ENCODE measurements at places on chromosomes 2 and 18.

DNA sequence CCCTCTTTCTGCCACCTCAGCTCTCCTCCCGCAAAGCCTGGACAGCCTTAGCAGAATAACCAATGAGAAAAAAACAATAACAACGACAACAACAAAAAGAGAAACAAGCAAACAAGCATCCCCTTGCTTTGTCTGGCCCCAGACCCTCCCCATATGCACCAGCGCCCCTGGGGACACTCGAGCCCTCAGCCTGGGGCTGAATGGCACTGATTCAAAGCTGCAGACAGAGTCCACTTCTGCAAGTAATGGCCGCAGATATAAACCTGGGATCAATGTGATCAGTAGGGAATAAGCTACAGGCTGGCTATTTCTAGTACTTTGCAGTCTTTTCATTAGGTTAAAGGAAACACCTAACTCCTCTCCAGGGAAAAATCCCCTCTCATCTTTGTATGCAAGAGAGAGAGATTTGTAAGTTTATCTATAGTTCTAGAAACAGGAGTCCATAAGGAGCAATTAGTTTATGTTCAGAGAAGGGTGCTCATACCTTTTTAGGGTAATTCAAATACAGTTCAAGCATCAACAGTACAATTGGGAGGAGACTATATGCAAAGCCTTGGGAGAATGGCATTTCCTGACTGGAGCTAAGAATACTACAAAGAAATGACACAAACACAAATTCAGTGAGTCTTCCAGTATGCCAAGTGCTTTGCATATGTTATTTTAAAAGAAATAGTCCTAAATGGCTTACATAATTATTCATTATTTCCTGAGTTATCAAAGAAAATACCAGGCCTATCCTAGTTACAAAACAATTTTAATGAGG lies 122.3 kb upstream of the DDX18 start:
- DNase-seq: no peak

DNA sequence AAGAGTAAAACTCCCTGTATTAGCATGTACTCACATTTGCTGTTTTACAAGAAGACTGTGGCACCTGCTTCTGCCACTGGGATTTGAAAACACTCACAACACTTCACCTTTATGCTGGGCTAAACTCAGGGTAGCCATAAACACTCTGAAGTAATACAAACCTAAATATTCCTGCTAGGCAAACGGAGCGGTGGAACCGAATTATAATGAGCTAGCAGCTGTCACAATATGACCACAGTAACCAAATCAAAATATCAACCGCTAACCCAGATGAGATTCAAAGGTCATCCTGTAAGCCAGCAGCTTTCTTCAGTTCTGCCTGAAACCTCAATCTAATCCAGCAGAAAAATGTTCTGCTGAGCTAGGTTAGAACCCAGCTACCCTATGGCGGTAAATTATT lies 132.1 kb downstream of the TCF4 start:
- no peak for DNase-seq

DNA sequence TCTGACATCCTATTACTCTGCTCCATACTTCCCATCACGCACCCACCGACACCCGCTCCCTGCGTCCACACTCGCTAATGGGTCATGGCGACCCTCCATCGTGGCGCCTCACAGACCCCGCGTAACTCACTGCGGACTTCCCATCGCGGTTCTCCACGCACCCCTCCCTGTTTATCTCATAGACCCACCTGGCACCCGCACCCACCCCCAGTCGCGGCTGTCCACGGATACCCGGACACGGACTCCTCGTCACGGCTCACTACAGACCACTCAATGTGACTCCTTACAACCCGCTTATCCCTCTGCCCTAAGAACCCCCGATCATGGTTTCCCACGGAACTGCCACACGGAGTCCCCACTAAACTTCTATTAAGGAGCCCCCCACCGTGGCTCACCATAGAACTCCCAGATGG lies 458 bp downstream of the CXXC1 start:
- DNase-seq: no peak

- DNase-seq: no peak
These were observed 1073.4 kb upstream of the ZEB2 start for GRCh38 chr2:145593280-145593679.

DNA sequence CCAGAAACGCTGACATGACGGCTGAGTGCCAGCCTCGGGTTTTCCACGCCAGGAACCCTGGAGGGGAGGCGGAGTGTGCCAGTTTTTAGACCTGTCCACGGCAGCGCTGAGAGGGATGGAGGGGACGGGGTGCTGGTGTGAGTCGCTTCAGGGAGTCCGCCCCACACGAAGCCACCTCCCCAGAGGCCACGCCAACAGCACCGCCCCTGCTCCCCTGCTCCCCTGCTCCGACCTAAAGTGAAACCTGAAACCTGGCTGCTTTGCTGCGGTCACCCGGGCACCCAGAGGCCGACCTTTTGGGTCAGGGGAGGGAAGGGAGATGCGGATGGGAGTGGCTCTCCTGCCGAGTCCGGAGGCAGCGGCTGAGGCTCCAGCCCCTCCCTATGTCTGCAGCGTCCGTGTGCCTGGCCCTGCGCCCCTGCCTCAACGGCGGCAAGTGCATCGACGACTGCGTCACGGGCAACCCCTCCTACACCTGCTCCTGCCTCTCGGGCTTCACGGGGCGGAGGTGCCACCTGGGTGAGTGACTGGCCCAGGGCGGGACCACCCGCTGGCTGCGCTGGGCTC lies 38.1 kb downstream of the SNED1 start:
- no peak for DNase-seq

DNA sequence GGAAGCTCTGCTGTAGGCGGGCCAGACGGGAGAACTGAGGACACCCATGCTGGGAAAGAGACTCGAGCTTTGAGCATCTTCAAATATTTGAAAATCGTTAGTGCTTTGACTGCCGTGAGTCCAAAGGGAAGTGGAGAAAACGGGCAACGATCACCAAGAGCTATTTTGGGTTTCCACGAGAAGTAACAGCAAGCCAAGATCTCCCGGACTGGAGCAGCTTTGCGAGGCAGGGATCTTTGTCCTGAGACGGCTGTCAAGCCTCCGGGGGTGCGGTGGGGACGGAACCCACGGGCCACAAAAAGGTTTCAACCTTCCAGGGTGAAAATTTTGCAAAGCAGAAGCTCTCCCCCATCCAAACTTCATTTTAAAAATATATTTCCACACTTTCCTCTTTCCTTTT lies 195.8 kb downstream of the NDUFA10 start:
- DNase-seq: no peak

DNA sequence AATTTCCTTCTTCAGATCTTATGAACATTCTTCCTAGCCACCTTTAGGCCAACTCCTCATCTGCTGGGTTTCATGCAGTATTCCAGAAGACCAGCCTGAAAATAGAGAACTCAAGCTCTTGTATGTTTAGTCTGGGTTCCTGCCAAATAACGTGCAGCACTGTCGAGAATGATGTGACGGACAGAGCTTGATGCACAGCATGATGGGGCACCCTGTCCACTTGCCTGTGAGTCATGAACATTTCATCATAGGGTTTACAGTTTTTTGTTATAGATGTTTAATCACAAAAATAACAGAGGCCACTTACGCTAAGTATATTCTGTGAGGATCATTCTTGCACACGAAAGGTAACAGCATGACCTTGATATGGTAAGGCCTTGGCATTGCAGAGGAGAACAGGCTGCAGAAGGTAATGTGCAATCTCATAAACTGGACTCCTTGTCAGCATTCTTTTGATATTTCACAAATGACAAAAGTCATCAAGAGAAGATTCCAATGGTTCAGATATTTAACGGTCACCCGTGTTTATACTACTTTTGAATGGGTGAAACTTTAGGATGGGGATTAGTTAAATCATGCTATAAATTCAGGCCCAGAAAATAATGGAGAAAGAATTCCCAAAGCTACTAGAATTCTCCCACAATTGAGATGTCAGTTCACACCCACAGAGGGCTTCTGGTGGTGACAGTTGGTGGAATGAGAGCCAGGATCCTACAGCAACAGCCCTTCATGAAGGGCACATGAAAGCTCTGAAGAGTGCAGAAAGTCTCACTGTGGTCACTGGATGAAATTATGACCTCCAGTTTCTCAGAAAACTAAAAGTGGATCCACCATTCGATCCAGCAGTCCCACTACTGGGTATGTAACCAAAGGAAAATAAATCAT lies 396.1 kb upstream of the RAB12 start:
- DNase-seq: no peak

- DNase-seq: peak; percentile 44
These were observed 111.7 kb downstream of the BCL2 start for GRCh38 chr18:63207835-63208234.

DNA sequence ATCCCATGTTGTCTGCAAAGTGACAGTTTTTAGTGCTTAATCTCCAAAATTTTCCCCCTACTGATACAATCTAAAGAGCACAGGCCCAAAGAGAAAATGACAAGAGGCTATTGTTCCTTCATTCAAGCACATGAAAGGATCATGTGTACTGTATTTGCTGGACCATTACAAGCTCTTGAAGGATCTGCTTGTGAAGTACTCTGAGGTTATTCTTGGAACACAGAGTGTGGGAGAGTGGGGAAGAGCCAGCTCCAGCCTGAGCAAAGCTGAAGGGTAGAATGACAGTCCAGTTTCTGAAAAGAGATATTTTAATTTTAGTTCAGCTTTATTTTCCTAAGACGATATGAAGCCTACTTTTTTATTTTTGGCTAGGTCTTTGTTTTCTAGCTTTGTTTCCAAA lies 112.2 kb downstream of the GALNT3 start:
- DNase-seq: no peak

DNA sequence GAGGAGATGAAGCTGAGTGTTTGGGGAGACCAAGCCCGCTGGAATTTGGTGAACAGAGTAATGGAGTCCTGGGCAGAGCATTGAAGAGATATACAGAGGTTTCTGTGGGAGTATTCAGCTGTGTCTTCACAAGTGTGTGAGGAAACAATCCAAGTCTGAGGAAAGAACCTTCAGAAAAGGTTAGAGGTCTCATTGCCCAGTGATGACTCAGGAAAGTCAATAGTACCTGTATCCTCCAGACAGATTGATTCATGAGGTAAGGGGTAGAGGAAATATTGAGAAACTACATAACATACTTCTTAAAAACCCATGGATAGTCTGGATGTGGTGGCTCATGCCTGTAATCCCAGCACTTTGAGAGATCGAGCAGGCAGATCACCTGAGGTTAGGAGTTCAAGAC lies 392.3 kb downstream of the GALNT13 start:
- no peak for DNase-seq

GRCh38 chr2:98793897-98794830 lies 63.2 kb upstream of the MGAT4A start:
- DNase-seq: no peak

- no peak for DNase-seq
These were observed 164.5 kb downstream of the PTH2R start for GRCh38 chr2:208570851-208571763.

DNA sequence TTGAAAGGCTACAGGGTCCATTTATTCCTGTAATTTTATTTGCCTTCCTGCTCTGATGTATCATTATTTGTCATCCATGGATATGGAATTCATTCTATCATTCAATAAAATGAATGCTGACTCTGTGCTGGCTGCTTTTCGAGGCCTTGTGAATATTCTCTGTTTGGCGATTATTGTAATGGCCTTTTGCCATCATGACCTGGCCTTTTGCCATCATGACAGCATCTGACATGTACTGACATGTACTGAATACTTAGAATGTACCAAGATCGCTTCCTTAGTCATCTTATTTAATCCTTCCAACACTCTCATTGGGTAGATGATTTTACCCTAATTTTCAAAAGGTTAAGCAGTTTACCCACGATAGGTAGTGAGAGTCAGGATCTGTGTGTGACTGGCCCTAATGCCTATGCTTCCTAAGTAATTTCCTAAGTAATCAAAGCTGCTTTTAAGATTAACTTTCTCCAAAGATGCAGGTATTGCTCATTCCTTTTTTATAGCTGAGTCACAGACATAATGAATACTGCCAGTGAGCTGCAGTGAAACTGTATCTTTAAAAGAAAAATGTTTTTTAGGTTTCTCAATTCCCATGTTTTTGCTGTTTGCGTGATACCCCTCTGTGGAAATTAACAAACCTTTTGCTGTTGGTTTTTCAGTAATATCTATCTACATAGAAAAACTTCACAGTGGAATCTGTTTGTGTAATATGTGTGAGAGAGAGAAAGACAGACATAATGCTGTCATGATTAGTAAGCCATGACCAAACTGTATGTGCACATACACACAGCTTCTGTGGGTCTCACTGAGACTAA lies 127.8 kb downstream of the CERS6 start:
- DNase-seq: no peak

GRCh38 chr2:219563271-219563928 lies 7.9 kb downstream of the OBSL1 start:
- DNase-seq: no peak

GRCh38 chr18:79394534-79395307 lies 1.0 kb upstream of the NFATC1 start:
- DNase-seq: no peak

GRCh38 chr2:54329482-54330161 lies 73.6 kb upstream of the TSPYL6 start:
- DNase-seq: no peak

DNA sequence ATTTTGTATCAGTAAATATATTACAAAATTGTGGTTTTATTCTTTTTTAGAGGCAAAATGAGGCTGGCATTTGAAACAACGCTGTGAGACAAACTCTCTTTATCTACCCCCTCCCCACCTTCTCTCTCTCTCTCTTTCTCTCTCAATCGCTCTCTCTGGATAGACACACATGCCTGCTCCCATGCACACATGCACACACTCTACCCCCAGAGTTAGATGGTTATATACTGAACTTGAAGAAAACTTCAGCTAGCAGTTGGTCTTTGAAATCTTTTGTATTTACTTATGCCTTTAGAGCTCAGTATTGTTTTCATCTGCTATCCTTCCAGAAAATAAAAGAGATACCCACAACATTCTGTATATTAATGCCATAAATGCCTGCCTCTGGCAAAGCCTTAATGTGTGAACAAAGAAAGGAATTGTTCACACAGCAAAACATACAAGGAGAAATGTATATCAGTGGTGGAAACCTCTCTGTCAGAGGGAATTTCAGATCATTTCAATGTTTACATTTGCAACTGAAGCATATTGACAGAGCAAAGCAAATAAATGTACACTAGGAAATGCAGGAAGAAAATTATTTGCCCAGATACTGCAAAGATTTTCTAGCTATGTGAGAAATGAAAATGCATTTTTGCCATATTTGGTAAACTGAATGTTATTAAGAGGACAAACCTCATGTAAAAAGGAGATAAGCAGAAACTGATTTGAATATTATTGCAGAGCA lies 217.0 kb upstream of the UBE2E3 start:
- DNase-seq: no peak

DNA sequence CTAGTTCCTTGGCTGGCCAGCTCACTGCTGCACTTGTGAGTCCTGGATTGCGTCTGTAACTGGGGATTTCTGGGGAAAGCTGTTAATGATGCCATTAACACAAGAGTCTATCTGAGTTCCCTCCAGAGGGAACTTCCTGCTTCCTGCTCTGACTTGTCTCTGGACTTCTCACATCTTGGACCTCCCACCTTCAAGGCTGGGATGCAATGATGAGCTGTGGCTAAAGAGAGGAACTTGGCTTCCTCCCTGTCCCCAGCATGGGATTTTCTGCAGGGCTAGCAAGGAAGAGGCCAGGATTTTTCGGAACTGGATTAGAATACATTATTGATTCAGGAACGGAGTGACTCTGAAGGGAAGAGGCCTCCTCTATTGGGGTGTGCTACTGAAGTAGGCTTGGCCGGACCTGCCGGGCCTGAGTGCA lies 155.5 kb downstream of the CLIP4 start:
- DNase-seq: no peak

Measured in GF-D8 (cell line).